ENCODE measurements at places on chromosomes 5 and 9. TPM values are rescaled to one million over a fixed set of nuclear protein-coding genes. Genes with fewer than 3 reads are reported as not detected.

DNA sequence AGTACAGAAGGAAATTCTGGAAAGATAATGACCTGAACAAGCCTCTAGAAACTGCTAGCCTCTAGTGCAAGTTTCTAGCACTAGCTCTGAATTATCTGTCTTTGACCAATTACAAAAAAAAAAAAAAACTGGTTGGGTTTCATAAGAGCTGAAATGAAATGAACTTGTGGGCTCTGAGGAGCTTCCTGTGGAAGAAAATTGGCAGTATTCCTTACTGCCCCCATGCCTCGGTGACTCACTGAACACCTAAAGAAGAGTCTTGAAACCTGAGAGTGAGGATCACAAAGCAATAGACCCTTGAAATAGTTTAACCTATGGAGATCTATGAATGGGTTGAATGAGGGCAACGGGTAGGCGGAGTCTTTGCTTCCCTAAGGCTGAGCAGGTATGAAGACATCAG is 263.6 kb upstream of the RASA1 start:
- no peak for DNase-seq

- DNase-seq: no peak
Measured at GRCh38 chr9:116322521-116322920, 168.9 kb downstream of the PAPPA start.

DNA sequence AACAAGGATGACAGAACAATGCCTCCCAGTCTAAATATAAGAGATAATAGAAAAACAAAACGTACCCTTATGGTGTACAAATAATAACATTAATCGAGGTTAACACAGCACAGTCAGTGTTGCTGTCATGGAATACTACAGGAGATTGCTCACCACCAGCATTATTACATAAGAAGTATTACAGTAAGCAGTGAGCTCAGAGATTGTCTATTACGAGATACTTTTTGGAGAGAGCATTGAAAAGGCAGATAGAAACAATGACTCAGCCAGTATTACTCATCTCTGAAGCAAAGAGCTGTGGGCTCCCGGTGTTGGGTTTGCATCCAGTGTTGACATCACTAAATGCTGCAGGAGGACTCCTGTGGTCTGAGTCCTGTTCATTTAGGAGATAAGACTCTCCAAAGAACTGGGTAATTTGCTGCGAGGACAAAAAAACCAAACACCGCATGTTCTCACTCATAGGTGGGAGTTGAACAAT is 191.9 kb upstream of the SEMA6A start:
- DNase-seq: no peak

DNA sequence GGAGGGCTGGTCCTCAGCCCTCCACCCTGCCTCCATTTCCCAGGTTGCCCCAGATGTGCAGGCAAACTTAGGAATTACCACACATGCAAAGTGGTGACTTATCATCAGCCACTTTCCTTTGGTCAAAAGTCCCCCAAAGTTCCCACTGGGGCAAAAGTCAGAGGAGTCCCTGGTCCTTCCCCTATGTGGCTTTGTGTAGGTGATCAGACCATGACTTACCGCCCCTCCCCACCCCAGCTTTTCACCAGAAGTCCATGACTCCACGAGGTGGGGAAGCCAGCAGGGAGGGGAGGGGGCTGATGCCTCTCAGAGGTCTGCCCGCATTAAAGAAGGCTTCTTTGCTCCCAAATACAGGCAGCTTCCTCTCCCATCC is 5.8 kb downstream of the TRAF1 start:
- no peak for DNase-seq

- DNase-seq: no peak
Measured at GRCh38 chr9:134870746-134871662, 9.6 kb upstream of the FCN2 start.

DNA sequence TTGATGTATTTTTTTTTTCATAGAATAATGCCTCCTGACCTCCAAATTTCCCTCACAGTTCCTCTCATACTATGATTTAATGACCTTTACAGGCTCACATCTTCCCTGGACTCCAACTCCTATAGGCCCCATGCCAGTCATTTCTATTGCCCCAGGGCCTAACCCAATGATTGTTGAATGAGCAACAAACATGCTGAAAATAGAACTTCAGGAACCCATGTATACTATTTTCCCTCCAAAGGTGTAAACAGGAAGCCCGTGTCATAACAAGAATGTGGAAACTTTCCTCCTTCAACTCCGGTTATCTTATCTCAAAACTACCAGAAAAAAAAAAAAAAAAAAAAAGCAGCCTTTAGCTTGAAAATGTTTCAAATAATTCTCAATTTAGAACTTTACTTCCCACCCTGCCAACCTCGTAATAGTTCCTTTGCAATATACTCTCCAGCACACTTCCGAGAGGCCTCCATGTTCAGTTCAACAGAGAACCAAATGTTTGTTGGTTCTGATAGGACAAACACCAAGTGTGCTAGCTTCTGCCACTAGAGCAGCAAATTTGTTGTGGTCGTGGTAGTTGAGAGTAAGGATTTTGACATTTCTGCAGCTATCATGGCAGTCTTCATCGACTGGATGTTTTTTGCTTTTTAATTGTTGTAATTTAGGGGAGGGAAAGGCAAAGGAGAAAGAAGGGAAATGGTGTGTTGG is 25.8 kb downstream of the TRPM6 start:
- DNase-seq: no peak

CTNNAL1 gene
- polyA plus RNA-seq: 24.0 TPM
